ENCODE measurements at places on chromosomes 7 and 10.

- no peak for DNase-seq
These were observed 12.1 kb downstream of the ASB13 start for GRCh38 chr10:5654218-5654755.

DNA sequence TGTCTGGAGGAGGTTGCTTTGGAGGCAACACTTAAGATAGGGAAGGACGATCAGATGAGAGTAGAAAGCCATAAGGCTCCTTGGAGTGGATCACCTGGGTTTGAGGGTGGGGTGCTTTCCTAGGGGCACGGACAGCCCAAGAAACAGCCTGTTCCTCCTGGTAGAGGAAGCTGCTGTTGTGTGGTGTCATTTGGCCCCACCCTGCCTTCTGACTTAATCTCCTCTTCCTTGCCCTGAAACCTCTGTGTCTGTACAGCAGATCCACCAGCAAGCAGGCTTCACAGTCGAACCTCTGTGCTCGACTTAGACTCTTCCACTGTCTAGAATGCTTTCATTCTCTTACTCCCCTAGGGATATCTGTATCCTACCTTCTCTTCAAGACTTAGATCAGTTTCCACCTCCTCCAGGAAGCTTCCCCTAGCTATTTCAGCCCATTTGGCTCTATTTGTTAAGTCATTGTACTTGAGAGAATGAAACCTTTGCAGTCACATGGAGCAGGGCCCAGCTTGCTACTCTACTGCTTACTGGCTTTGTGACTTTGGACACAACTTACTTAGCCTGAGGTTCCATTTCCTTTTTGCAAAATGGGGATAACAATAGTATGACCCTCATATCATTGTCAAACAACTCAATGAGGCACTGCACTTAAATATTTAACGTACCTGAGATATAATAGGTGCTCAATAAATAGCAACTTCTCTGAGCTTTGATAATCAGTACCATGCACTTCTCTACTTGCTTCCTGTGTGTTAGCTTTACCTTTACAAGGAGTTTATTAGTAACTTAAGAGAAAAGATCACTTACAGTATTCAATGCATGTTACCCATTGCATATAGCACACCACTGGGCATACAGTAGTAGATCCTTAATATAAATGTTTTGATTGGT is 5.0 kb downstream of the MXI1 start:
- peak; percentile 9 for DNase-seq

DNA sequence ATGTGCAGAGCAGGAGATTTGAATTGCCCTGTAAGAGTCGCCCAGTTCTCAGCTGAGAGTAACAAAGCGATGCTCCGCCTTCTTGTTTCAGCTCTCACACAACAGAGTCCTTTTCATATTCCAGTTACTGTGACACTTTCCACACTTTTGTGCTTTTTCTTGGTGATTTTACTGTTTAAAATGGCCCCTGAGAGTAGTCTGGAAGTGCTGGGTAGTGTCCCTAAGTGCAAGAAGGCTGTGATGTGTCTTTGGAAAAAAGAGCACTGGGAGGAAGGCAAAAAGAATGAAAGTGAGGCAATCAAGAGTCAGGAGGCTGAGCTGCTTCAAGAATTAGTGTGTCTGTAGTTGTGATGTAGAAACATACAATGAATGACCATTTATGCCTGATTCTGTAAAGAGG is 201.2 kb upstream of the SEMA3E start:
- DNase-seq: no peak

DNA sequence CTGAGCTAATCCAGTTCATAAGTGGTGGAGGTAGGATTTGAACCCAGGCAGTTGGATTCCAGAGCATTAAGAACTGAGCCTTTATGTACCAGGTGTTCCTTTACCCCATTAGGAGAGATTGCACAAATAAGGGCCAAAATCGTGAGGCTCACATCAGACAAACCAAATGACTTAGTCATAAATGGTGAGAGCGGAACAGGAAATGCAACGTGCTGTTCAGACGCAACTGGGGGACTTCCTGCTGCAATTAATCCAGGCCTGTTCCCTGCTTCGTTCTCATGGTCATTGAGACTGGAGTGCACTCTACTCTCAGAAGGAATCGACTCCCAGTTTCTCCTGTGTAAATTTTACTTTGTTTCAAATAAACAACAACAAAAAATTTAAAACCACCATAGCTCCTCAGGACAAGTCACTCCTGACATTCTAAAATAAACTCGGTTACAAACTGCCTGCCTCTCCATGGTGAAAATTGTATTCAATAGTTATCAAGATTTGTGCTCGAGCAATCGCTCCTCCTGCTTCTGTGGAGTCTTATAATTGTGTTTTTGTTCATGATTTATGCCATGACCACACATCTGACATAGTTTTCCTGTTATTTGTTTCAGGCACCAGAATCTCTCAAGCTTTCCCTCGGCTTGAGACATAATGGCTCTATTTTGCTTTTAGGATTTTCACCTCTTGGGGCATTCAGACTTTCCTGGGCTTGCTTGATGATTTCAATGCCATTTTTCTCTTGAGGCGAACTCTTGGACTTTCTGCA is 115.3 kb upstream of the BMPER start:
- no peak for DNase-seq

GRCh38 chr7:129435414-129435829 is 1.2 kb downstream of the STRIP2 start:
- no peak for DNase-seq

- no peak for DNase-seq
These were observed 282.1 kb upstream of the BMPER start for GRCh38 chr7:33623267-33623666.

- DNase-seq: no peak
These were observed 75.4 kb upstream of the SLC13A1 start for GRCh38 chr7:123275036-123275753.

- DNase-seq: no peak
These were observed 22.6 kb upstream of the MTURN start for GRCh38 chr7:30112103-30112713.

DNA sequence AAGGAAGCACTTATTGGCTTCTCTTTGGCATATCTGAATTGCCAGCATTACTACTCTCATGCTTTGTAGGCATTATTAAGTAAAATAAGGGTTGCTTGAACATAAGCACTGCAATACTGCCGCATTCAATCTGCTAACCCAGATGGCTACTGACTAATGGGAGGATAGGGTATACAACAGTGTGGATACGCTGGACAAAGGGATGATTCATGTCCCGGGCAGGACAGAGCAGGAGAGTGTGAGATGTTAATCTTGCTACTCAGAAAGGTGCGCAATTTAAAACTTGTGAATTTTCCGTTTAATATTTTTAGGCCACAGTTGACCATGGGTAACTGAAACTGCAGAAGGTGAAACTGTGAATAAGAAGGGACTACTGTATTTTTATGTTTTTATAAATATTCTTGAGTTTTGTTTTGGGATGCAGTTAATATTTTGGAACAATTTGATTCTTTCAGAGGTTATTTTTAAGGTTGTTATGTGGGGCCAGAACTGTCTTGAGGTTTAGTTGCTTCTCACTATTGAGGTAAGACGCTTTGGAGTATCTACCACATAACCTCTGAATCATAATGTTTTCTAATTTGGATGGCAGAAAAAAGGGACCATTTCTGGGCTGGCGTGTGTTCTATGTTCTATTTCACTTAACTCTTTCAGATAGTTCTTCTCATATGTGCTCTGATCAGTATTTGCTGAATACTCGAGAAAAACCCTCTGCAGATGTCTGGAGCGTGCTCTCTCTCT is 75.7 kb upstream of the SYPL1 start:
- DNase-seq: no peak

DNA sequence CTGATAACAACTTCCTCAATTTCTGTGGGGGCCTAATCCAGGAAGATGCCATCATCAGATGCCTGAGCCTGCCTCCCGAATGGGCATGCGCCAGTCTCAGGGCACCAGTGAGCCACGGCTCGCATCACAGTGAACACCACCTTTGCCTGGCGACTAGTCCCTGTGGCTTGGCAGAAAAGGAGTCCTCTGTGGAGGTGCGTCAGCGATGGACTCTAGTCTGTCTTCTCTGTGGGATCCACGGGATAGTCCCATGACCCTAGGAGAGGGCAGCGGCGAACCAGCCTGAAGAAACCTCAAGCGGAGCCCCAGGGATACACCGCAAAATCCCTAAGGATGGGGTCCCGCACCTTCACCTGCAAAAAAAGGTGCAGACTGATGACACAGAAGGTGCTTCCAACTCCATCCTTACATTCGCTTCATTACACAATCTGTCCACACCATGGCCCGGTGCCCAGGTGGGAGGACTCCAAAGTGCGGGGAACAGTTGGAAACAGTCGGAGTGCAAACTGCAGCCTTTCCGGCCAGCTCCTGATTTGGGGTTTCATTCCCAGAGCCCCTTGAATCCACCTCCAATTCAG is 35.1 kb upstream of the ZNF273 start:
- no peak for DNase-seq

GRCh38 chr10:36469585-36469984 is 655.8 kb upstream of the ANKRD30A start:
- no peak for DNase-seq

DNA sequence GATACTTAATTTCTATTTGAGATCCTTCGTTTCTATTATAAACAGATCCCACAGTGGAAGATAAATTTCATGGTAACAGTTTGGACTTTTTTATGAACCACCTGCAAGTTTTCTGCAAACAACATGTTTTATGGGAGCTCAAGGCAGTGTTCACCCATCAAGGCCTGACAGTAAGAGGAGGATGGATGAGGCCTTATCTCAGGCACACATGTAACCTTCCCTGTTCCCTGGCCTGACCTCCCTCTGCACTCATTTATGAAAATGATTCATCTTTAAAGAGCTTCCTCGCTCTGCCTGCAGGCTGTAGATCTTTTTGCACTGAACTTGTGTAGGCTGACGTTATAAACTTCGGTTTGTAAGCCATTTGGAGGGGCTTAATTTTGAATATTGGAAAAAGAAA is 500.1 kb downstream of the GATA3 start:
- no peak for DNase-seq

DNA sequence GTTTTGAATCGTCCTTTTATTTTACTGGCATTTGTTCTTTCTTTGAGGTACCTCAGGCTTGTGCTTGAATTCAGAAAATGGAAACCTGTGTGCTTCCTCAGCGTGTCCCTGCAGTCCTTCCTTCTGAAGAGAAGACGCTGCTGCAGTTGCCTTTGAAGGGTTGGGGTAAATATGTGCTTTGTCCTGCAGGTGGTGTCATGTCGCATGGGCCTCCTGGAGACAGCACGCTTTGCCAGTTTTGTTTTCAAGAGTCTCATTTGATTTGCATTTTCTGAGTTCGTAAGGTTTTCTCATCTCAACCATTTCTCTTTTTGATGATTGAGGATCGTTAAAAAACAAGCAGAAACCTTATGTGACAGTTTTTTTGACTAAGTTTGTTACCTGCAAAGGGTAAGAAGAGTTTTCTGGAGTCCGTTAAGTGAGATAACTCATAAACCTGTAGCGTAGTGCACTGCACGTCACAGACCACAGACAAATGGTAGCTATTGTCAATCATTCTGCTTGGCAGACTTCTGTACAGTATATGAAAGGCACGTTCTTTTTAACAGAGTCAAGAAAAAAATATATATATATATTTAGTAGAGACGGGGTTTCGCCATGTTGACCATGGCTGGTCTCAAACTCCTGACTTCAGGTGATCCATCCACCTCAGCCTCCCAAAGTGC is 57.0 kb downstream of the CDC123 start:
- no peak for DNase-seq

DNA sequence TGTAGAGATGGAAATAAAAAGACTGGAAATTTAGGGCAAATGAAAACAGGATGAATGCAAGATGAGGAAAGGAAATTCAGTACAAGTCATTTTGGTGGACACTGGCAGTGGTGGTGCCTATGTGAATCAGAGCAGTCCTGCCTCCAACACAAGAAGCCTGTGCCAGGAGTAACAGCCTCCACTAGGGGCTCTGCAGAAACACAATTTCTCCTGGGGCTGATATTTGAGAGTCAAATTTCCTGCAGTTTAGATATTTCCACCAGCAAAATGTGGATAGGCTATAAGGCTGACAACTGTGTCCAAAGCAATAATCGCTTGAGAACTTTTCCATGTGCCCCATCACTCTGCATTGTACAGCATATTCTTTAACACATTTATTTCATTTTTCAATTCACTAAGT is 4.7 kb upstream of the PLXDC2 start:
- no peak for DNase-seq

DNA sequence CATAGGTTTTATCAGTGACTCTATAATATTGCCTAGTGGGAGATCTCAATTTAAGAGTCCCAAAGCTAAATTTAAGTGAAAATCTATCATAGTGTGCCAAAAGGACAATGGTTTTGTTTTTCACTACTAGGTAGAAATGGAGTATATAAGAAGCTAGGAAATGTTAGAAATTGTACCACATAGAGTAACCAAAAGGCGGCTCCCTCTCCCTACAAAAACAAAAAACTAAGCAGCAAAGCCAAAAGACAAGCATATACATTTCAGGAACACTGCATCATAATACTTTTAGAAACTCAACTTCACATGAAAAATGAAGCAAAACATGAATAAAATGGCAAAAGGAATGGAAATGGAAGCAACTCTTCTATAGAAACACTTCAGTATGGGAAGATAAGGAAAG is 271.6 kb downstream of the CACNA2D1 start:
- no peak for DNase-seq

DNA sequence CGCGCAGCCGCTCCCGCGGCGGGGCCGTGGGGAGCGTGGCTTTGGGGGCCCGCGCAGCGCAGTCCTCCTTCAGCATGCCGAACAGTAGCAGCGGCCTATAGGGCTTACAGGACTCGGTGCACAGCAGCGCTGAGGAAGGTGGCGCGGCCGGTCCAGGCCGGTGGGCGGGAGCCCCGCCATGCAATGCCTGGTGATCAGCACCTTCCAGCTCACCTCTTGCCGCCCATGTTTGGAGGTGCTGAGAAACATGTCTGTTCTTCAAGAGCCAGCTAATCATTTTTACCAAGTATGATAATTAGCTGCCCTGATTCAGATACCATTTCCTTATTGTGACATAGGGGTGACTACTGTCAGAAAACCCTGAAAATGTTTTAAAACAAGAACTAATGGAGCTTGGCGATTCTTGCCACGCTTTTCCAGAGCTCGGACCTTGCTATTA is 33.5 kb upstream of the SFTPD start:
- DNase-seq: no peak

DNA sequence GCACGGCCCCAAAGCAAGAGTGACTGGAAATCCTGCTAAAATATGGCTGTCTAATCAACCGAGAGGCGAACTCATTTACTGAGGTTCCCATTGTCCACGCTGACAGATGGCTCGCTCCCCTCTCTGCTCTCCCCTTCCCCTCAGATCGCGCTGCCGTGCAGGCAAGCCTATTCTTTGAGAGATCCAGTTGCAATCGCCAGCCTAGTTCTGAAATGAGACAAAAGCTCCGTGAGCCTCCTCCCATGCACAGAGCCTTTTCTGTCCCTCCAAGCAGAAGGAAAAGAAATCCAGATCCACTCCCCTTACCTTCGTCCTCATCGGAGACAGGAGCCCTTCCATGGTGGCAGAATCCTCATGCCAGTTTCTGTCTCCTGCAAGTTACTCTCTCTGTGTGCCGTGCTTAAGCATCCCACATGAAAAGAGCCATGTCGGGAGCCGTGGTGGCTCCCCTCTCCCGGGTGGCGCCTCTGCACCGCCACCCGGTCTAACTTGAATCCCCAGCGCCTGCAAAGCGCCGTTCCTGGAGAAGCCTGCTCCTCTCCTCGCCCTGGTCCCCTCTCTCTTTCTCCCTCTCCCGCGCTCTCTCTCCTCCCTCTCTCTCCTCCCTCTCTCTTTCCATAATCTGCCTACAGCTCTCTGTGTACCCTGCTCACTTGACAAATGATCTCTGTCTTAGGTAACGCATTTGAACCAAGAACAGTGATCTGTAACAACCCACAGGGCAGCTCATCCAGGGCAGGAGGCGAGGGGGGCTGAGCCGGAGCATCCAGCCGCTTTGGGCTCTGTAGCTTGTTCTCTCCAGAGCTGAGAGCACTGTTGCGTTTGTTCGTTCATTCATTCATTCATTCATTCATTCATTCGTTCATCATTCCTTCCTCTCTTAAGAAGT is 156.8 kb downstream of the FRMD4A start:
- no peak for DNase-seq

- no peak for DNase-seq
These were observed 60.6 kb downstream of the CAV1 start for GRCh38 chr7:116585392-116585791.

Data from activated T-helper 1 cell treated with anti-CD3 and anti-CD28 coated beads, Interleukin-2, amount 50 U/mL, for 16 hours (primary cell).